ENCODE measurements at places on chromosomes 11 and 22.

DNA sequence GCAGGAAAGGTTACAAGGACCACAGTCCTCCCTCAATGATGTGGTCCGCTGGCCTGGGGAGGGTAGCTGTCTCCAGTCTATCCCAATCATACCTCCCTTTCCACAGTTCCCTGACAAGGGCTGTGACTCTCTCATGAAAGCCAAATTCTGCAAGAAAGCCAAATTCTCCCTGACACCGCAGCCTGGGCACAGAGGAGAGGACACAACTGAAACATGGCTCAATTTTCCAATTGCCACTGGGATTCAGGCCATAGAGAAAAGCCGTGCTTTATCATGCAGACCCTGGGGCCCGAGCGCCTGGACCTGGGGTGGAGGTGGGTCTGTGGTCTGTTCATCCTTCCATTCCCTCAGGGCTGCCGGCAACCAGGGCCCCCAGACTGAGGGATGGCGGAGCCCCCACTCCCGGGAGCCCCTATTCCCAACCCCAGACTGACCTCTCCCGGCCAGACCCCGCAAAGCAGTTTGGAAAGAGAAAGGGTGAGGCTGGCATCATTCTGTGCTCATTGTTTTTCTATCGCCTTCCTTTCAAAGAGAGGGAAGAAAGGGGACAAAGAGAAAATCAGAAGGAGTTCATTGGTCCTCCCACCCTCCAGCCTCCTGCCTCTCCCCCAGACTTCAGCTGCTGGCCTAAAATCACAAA lies 239.5 kb downstream of the BUD13 start:
- DNase-seq = no peak

DNA sequence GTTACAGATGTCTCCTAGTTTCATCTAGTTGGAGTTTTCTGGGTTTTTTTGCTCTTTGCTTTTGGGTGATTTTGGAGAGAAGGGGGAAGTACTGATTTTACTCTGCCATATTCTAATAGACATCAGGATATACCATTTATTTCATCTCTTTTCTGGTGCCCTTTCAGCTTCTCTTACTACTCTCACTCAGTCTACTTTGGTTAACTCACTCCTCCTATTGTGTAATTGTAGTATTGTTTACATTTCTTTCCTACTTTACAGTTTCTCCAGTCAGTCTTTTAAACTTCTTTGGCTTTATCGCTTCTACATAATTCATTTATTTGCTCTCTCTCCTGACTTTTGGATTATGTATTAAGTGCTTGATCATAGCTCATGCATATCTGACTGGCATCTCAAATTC lies 6.5 kb downstream of the ANKRD42 start:
- DNase-seq = no peak

DNA sequence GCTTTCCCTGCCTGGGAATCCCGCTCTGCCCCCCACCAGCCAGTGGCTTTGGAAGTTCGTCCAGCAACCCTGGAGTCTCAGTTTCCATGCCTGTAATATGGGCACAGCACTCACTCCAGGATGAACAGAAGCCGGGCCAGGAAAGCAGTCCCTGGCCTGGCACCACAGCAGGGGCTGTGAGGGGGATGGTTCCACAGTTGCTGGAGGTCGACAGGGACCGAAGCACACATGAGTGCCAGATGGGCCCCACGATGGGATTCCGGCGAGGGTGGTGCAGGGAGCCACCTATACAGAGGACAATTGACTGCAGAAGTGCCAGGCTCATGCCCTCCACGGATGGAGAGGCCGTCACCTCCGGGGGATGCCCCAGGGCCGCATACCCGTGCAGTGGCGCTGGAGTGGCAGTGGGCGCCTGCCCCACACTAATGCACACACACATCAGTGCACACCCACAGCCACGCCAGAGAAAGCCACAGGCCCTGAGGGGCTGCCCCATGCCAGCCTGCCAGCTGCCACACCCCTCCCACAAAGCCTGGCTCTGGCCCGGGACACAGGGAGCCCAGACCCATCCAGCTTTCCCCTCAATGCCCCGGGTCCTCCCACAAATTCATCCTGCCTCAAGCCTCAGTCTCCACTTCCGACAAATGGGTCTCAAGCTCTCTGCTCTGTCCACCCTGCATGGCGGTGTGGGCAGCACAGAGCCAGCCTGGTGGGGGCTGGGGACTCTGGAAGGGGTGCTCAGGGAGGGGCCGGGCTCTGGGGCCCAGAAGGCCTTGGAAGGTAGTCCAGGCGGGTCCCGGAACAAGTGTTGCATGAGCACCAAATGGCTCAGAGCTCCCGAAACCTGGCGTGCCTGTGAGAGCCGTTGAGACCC lies 9.7 kb downstream of the ASCL2 start:
- no peak for DNase-seq

GRCh38 chr22:23781065-23781464 lies 5.7 kb upstream of the SMARCB1 start:
- DNase-seq = no peak

DNA sequence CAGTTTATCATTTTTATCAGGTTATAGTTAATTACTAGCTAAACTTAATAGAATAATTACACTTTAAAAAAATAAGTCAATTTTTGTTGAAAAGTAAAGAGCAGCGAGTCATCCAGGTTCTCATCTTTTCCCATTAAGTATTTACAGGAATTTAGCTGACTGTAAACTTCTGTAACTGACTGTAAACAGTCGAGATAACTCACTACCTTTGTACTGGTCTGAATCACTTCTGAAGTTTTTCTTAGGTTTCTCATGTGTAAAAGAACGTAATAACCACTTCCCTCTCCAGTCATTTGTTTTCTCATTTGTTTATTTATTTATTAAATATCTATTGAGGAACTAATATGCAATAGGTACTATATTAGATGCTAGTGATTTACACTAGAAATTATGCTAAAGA lies 270.8 kb downstream of the DYNC2H1 start:
- no peak for DNase-seq

DNA sequence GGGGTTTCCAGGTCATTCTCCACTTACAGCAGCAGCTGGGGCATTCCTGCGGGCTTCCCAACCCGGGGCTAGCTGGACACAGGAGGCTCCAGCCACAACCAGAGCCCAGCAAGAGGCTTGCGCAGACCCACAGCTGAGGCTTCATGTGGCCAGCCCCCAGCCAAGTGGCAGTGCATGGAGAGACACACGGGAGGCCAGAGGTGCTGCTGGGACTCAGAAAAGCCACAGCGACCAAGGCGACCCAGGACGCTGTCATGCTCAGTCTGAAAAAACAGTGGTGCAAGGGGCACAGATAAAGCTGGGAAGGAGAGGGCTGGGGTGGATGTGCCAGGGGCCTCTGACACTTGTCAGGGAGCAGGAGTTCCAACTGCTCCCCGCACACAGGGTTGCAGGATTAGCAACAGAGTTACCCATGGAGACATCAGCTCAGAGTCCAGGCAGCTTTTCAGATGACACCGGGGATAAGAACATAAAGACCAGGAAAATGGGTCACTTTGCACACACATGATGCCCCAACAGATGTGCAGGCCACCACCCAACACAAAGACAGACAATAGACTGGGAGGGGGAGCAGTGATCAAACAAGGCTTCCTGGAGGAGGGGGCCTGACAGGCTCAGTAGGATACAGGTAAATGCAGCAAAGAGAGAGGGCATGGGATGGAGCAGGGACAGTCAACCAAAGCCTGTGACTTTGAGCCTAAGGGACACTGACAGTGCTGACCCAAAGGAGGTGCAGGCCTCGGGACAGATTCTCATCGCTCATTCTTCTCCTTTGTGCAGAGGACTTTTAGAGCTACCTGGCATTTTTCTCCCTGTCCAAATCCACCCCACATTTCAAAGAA lies 6.9 kb upstream of the NEAT1 start:
- DNase-seq = peak; percentile 13

GRCh38 chr22:45096256-45096907 lies 67.3 kb upstream of the NUP50 start:
- DNase-seq = no peak

DNA sequence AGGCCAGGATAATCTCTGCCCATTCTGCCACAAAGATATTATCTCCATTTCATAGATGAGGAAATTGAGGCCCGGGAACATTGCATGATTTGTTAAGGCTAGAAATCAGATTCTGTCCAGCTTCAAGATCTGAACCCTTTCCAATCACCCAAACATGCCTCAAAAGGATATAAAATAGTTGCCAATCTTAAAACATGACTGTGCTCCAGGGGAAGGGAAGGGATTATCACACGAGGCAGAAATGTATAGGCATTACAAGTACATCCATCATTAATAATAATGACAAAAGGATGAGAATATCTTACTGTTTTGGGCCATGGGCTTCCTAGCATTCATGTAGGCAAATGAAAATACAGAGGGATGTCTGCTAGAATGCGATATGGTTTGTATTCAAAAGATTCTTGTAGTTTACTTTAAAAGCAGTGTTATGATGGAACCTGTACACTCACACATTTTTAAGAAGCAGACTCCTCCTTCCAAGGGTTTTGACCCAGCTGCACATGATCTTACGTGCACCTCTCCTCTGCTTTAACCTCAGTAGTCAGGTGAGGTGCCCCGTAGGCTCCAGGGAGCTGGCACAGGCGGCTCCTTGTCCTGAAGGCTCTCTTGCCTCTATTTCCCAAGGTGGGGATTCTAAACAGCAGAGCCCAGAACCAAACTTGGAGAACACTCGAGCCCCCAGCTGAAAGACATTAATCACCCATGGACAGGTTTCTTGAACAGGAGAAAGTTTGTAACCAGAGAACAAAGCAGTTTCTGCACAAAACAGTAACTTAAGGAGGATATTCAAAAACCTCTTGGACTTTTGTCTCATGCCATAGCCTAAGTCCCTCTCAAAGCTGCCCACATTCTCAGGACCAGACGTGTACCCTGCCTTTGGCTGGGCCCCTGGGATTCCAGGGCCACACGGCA lies 36.0 kb downstream of the PARVA start:
- DNase-seq = no peak

DNA sequence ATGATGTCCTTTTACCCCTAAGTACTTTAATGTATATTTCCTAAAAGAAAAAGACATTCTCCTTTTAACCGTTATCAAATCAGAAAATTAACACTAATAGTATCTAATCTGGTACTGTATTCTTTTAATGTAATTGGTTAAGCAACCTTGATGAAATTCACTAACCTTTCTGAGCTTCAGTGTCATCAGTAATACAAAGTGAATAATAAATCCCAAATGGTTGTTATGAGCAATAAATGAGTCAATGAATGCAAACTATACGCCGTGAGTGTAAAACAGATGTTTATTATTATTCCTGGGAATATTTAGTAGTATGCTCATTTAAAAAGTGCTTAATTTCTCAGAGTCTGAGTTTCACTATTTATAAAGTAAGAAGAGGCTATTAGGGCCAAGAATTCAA lies 21.5 kb downstream of the UEVLD start:
- DNase-seq = no peak

DNA sequence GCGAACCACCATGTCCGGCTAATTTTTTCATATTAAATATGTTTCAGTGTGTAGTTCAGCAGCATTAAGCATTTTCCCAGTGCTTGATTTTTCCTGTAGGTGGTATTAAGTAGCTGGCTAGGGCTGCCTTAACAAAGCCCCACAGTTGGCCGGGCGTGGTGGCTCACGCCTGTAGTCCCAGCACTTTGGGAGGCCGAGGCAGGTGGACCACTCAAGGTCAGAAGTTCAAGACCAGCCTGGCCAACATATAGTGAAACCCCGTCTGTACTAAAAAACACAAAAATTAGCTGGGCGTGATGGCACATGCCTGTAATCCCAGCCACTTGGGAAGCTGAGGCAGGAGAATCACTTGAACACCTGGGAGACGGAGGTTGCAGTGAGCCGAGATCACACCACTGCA lies 33.5 kb upstream of the TOLLIP start:
- no peak for DNase-seq

- DNase-seq = no peak
Measured at GRCh38 chr11:17505146-17505545, 28.5 kb upstream of the ABCC8 start.

- DNase-seq = no peak
Measured at GRCh38 chr11:77866336-77866735, 45.4 kb downstream of the AAMDC start.

GRCh38 chr11:81005595-81005994 lies 1564.8 kb upstream of the TENM4 start:
- no peak for DNase-seq

DNA sequence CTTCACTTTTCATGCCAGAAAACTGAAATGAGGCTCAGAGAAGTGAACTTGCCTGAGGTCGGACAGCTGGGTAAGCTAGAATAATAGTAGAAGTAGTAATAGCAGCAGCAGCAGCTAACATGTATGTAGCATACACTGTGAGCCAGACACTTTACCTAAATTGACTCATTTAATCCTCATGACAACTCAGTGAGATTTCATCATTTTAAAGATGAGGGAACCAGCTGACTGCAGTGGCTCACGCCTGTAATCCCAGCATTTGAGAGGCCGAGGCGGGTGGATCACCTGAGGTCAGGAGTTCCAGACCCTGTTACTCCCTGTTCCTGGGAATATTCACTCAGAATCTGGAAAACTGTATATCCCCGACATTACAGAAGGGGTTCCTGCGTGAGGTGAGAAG lies 154.5 kb downstream of the DBX1 start:
- DNase-seq = no peak

GRCh38 chr22:43077121-43077877 lies 11.9 kb downstream of the TTLL1 start:
- peak; percentile 65 for DNase-seq

- DNase-seq = peak; percentile 27
Measured at GRCh38 chr11:15941206-15941770, 415.1 kb downstream of the SOX6 start.

DNA sequence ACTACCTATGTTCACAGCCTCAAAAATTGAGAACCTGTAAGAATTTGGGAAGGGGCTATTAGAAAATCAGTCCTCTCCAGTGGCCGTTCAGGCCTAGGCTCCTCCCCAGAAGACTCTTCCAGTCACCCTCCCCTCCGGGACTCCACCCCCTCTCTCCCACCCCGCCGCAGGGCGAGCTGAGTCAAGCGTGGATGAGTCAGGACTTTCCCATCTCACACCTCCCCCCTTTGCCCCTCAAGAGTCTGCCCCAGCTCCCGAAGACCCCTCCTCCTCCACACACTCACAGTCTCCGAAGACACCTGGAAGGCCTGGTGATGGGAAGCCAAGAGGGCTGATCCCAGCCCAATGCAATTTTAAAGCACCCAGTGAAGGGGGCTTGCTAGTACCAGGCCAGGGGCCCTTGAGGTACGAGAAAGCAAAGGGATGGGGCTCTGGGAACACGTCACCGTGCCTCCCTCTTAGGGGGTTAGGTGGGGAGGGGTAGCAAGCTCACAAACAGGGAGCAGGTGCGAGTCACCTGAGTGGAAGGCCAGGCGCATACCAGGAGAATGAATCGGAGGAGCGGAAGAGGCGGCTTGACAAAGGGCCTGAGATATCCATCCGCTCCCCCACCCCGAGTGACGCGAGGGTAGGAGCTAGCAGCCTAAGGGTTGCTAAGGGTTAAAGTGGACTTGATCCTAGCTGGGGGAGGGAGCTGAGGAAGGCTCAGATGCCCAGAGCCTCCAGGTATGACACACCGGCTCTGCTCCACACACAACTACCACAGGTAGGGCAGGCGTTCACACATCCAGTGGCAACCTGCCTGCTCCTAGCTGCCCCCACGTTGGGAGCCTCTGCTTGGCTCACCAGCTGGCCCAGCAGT lies 13.6 kb downstream of the BCL9L start:
- DNase-seq = peak; percentile 77

GRCh38 chr11:95296621-95297025 lies 65.6 kb upstream of the SESN3 start:
- DNase-seq = no peak

Data from left ventricle myocardium inferior (tissue), 1 donor.